ENCODE measurements at places on chromosomes 2 and 18.

DNA sequence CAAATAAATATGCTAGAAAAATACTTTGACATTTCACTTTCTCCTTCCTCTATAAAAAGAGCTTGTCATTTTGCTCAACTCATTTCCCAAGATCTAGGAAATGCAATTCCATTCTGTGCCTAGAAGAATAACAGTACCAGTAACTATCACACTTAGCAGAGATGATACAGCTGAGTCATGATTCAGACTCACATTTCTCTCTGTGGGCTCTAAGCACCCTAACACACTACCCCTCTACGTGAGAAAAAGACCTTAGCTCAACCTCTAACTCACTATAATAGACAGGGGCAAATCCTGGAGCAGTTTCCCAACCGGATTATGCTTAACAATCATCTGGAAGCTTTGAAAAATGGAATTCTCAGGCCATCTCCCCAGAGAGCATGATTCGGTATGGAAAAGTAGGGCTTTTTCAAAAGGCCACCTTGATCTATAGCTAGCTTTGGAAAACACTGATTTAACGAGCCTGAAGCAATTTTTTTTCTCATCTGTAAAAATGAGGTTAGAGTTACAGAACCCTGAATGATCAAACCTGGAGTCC lies 1312.3 kb upstream of the PIK3C3 start:
- no peak for DNase-seq

- no peak for DNase-seq
These were observed 328 bp upstream of the PASK start for GRCh38 chr2:241149675-241149924.

GRCh38 chr2:119753930-119754321 lies 5.8 kb upstream of the PTPN4 start:
- DNase-seq: no peak

DNA sequence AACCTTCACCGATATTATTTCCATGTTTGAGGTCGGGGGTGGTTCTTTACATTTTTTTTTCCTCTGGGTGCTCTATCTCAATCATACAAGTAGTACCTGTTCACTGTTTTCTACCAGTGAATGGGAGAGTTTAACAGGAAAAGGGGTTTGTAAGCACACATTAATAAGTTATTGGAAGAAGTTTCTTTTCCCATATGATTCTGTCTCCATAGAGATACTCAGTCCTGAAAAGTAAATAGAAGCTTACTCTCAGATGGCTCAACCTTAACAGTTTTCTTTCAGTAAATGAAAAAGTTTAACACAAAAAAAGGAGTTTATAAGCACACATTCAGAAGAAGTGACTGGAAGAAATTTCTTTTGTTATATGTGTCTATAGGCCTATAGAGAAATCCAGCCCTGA lies 995.6 kb upstream of the SLC39A10 start:
- DNase-seq: no peak

GRCh38 chr2:189506514-189506976 lies 65.3 kb downstream of the WDR75 start:
- DNase-seq: no peak

GRCh38 chr2:52955079-52955478 lies 812.5 kb upstream of the CHAC2 start:
- no peak for DNase-seq

DNA sequence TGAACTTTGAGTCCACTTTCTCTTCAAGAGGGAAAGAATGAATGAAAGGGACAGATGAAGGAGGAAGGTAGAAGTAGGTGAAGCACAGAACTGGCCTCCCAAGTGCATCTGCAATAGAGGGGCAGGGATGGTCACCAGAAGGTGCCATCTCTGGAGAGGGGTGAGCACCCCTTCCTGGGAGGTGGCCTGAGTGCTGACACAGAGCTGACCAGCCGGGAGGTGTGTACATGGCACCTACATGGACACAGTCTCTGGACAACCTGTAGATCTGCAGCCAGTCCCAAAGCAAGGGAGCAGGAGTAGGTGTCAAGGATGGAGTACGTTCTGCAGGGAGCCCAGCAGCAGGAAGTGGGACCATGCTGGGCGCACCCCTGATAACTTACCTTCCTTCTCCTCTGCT lies 83.2 kb downstream of the TFCP2L1 start:
- DNase-seq: no peak

- no peak for DNase-seq
These were observed 39.1 kb upstream of the NABP1 start for GRCh38 chr2:191638802-191639172.

DNA sequence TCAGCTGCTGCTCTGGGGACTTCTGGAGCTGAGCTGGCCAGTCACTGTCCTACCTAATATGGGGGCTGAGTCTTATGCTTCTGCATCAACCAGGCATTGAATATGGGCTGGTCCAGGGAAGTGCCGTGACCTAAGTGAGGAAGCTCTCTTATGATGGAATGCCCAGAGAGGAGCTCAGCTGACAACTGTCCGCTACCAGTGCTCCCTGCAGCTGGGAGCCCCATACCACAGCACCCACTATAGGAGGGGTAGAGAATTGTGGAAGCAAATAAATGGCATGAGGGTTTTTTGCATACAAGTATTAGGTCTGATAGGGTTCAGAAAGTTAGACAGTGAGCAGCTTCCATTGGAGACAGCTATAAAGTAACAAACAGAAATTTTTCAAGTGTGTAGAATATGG lies 4.5 kb downstream of the TIMM21 start:
- no peak for DNase-seq

GRCh38 chr18:11419338-11419737 lies 190.1 kb upstream of the SLC35G4 start:
- no peak for DNase-seq

- DNase-seq: no peak
These were observed 135.8 kb downstream of the COPS8 start for GRCh38 chr2:237221443-237221842.

DNA sequence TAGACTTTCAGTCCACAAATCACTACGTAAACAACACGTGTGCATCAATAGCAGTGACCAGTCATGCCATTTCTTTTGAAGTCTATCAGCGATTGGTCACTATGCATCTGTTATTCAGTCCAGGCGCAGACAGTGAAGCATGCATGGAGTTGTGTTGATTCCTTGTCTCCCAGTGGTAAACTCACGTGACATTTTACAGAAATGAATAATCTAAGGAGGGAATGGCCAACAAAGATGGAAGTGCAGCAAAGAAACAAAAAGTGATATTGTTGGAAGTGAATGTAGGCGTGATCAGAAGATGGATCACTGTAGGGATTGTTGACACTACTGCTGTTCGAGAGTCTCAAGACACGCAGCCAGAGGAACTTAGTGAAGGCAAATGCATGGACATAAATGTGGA lies 317.8 kb upstream of the MGAT5 start:
- no peak for DNase-seq

GRCh38 chr2:100818003-100818605 lies 1.8 kb upstream of the NPAS2 start:
- no peak for DNase-seq

GRCh38 chr2:49306925-49307324 lies 152.6 kb upstream of the FSHR start:
- DNase-seq: peak; percentile 40

DNA sequence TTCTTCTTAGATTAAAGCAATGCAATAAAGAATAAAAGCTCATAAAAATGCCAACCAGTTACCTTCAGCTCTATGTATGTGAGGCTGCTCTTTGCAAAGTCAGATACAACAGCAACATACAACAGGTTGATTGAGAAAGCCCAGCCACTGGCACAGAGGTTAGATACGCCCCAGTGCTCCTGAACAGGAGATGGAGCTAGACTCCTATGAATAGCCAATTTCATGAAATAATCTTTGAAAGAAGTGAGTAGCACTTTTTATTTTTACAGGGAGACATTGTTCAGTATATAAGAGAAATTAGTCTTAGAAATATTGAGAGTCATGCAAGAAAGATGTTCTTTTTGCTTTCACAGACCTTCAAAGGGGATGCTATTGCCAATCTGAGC lies 362.4 kb upstream of the MEX3C start:
- DNase-seq: no peak

- DNase-seq: no peak
These were observed 81.9 kb downstream of the ITGB1BP1 start for GRCh38 chr2:9341337-9341887.

DNA sequence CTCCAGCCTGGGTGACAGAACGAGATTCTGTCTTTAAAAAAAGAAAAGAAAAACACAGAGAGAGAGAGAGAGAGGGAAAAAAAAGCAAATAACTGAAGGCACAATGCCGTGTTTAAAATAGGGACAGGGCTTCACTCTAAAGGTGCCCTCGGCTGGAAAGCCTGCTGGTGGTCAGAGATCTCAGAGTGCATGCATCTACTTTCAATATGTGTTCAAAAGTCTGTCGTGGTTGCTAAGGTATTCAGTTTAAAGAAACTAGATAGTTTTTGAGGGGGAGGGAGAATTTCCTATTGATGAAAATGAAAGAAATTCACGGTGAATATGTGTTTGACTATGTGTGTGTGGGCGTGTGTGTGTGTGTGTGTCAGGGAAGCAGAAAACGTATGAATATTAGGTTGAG lies 11.0 kb upstream of the CBLN2 start:
- no peak for DNase-seq

DNA sequence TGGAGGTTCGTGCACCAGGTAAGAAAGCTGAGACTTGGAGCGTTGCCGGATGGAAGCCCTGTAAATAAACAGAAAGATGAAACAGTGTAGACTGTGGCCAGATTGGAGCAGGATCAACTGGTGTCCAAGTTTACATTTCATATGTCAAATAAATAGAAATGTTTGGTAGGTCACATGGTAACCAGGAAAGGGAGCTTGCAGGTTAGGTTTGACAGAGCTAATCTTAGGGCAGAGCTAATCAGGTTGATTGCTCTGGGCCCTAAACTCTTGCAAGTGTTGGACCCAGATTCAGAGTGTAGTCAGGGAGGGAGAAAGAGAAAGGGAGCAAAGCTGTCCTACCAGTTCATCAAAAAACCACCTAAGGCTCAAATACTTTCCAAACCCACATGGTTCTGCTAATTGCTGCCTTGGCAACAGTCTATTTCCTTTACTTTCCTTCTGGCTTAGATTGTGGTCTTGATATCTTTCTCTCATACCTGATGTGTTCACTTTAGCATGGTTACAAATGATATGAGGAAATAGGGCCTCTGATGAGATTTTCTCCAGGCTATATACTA lies 63.2 kb downstream of the G6PC2 start:
- DNase-seq: no peak

DNA sequence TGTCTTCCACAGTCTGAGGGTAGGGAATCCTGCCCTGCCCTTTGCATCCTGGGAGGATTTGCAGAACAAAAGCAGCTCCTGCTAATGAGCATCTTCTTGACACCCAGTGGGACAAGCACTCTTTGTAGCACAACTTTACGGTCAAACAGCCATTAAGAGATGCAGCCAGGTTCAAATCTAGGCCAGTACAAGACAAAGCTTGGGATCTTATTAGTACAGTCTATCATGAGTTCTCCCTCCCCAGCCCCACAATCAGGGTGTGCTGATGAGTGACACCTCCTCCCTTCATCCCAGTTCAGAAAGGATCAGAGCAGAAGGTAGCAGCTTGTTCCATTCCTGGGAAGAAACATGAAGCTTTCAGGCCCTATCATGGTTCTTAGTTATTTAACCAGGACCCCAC lies 41.9 kb downstream of the MARCO start:
- no peak for DNase-seq

GRCh38 chr2:142868229-142868762 lies 9.2 kb upstream of the KYNU start:
- DNase-seq: no peak

GRCh38 chr2:224308272-224308911 lies 93.5 kb downstream of the FAM124B start:
- DNase-seq: no peak

DNA sequence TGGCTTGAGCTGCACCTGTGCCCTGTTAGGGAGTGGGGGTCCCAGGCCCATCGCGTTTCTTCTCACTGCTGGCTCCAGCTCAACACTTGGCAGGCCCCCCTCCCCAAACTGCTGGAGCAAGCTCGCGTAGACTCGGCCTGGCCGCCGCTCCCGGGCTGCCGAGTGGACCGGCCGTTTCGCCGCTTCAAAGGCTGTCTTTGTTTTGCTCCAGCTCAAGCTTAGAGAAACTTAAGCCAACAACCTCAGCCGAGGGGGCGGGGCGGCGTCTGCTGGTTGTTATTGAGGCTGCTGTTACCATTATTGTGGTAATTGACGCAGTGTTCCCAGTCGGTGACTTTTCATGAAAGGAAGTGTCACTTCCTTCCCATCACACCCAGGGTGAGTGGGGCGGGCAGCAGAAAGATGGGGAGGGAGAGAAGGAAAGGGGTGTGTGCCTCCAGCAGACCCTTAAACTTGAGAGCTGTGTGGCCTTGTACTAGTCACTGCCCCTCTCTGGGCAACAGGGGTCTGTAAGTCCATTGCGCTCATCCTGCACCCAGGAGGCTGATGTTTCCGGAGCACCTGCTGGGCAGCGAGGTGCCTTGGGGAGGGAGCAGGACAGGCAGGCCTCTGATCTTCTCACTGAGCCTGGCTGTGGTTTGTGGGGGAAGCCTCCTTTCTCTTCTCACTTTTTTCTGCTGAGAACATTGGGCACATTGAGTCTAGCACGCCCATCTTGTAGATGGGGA lies 2.1 kb downstream of the ARID5A start:
- DNase-seq: no peak

GRCh38 chr2:167100506-167100905 lies 212.2 kb downstream of the XIRP2 start:
- DNase-seq: no peak

- DNase-seq: no peak
These were observed 12.0 kb downstream of the CCDC150 start for GRCh38 chr2:196651387-196652094.

- DNase-seq: no peak
These were observed 260.5 kb downstream of the CYP26B1 start for GRCh38 chr2:71887196-71887595.

DNA sequence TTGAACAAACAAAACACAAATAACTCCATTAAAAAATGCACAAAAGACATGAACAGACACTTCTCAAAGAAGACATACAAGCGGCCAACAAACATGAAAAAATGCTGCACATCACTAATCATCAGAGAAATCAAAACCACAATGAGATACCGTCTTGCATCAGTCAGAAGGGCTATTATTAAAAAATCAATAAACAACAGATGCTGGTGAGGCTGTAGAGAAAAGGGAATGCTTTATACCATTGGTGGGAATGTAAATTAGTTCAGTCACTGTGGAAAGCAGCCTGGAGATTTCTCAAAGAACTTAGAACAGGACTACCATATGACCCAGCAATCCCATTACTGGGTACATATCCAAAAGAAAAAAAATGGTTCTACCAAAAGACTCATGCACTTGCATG lies 37.8 kb downstream of the GPR155 start:
- DNase-seq: no peak

- DNase-seq: peak; percentile 21
These were observed 47.0 kb downstream of the TNFRSF11A start for GRCh38 chr18:62372156-62372555.

DNA sequence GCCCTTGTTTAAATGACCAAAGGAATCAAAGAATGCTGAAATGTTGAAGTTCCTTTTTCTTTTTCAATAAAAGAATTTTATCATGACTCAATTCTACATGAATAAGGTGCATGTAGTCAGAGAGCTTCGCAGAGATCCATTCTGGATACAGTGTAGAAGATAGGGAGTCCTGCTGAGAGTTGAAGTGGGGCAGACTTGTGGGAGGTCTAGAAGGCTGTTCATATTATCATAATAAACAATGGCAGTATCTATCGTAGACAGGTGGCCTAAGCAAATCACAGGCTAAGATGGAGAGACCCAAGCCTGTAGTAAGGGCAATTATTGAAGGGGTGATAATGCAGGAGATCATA lies 1322.0 kb upstream of the CELF4 start:
- DNase-seq: peak; percentile 17

All from NCI-H345 (cell line).